Activated CD4-positive, alpha-beta T cell treated with anti-CD3 and anti-CD28 coated beads for 24 hours (primary cell): ENCODE measurements at places on chromosomes 11 and 22.

DNA sequence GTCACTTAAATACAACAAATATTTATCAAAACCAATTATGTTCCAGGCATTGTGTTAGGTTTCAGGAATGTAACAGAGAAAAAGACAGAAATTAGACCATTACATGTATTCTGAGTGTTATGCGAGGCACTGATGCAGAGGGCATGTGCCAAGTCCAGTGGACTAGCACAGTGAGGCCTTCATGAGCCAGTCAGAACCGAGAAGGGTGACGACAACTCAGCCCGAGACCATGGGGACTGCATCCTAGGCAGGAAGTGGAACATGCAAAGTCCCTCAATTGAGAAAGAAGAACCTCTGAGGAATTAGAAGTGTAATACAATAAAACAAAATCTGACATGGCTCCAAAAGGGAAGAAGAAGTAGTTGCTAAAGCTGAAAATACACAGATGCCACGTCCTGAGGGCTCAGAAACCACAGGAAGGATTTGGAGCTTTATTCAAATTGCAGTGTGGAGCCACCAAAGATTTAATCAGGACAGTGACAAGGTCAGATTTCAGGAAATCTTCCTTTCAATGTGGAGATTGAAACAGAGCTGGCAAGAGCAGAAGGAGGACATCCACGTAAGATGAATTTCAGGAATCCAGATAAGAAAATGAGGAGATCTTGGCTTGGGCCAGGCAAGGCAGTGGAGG lies 529.6 kb downstream of the NTM start:
- DNase-seq: no peak

GRCh38 chr11:62925308-62925707 lies 4.1 kb upstream of the CHRM1 start:
- DNase-seq: no peak

DNA sequence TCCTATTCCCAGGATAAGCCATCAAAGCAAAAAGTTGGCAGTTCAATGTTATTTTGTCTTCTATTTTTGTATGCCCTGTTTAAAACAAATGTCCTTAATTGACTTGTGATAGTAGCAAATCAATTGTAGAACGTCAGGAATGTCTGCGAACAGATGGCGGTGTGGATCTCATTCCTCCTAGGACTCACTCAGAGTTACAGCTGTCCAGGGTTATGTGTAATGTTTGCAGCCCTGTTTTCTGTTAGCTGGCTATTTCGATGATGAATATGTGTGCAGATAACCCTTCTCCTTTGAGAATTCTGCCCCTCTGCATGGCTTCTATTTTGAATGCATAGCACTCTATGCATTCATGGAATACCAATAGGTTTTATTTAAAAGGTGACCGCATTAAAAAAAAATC lies 1248.0 kb upstream of the CNTN5 start:
- DNase-seq: no peak

- DNase-seq: no peak
Measured at GRCh38 chr11:23078289-23078971, 218.2 kb upstream of the CCDC179 start.

DNA sequence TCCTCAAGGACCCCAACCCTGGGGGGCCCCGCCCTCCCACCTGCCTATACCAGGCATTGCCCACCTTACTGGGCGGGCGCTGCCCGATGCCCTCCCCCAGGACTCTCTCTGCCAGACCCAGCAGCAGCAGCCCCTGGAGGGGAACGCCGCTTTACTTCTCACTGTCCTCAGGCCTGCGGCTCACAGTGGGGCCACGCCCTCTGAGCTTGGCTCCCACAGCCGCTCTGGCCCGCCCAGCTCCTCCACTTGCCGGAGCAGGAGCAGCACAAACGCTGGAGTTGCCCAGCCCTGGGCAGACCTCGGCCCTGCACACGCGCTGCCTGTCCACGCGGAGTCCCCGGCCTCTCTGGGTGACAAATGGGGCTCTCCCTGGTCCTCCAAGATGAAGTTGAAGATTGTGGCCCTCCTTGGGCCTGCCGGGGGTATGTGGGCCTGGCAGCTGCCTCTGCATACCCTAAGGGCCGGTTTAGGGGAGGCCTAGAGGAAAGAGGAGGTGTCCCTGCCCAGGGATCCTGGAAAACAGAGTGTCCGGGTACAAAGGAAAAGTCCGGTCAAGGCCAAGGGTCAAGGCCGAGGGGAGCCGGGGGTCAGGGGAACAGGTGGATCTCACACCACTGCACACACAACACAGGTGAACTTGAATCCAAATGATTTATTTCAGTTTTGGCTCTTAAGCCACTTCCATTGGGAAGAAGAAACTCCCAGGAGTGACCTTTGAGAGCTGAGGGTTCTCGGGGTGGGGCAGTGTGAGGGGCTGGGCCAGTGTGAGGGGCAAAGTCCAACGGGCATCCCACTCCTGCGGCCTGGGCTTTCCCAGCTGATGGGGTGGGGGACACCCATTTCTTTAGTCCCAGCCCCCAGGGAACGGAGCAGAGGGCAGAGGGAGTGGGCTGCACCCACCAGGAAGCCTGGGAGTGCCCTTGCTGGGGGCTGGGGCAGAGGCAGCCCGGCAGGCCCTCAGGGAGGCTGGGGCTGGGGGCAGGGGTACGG lies 674 bp upstream of the BAIAP2L2 start:
- no peak for DNase-seq

GRCh38 chr11:71488681-71489270 lies 35.8 kb downstream of the NADSYN1 start:
- no peak for DNase-seq

DNA sequence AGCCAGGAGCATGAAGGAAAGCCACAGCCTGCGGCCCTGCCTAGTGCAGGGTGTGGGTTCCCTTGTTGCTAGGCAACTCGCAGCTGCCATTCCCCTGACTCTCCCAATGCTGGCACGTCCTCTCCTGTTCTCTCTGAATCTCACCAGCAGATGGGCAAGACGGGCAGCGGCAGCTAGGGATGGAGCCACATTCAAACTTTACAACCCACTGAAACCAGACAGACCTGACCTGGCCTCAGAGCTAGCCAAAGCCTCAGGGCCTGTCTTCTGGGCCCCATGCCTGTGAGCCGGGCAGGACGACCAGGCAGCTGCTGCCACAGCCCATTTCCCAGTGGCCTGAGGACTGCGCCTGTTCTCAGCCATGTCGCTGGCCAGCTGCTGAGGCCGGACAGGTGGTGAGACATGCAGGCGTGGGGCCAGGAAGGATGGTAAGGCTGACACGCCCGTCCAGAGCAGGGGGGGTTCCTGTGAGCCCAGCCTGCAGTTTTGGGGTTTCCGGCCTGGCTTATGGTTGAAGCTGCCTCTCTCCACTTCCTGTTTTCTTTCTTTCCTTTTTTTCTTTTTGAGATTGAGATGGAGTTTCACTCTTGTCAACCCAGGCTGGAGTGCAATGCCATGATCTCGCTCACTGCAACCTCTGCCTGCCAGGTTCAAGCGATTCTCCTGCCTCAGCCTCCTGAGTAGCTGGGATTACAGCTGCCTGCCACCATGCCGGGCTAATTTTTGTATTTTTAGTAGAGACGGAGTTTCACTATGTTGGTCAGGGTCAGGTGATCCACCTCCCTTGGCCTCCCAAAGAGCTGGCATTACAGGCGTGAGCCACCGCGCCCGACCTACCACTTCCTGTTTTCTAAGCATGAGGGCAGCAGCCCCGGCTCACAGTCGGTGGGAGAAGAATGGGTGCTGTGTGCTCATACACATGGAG lies 4.1 kb downstream of the SUN2 start:
- DNase-seq: peak; percentile 44

DNA sequence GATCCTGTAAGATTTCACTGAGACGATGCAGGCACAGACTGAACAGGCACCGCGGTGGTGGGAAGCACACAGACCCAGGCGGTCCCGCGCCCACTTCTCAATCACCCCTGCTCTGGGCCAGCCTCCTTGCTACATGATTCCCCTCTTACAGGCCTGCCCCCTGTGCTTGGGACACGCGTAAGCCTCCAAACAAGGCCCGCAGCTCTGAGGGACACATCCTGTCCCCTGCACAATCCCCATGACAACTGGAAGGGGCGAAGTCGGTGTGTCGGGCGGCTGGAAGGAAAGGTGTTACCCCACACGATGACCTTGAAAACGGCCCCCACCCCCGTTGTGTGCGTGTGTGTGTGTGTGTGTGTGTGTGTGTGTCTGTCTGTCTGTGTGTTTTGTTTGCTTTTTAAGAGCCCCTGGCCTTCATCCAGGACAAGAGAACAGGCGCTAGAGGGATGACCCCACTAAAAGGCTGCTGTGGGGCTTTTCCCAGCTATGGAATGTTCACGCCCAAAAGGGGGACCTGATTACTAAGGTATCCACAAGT lies 13.1 kb downstream of the CELSR1 start:
- DNase-seq: no peak

- no peak for DNase-seq
Measured at GRCh38 chr11:16791191-16791961, 52.9 kb downstream of the C11orf58 start.

GRCh38 chr11:10572533-10572932 lies 4.1 kb upstream of the LYVE1 start:
- no peak for DNase-seq

GRCh38 chr11:86062719-86063118 lies 6.2 kb downstream of the PICALM start:
- DNase-seq: no peak

- DNase-seq: no peak
Measured at GRCh38 chr11:9214765-9215164, 50.4 kb downstream of the DENND5A start.

DNA sequence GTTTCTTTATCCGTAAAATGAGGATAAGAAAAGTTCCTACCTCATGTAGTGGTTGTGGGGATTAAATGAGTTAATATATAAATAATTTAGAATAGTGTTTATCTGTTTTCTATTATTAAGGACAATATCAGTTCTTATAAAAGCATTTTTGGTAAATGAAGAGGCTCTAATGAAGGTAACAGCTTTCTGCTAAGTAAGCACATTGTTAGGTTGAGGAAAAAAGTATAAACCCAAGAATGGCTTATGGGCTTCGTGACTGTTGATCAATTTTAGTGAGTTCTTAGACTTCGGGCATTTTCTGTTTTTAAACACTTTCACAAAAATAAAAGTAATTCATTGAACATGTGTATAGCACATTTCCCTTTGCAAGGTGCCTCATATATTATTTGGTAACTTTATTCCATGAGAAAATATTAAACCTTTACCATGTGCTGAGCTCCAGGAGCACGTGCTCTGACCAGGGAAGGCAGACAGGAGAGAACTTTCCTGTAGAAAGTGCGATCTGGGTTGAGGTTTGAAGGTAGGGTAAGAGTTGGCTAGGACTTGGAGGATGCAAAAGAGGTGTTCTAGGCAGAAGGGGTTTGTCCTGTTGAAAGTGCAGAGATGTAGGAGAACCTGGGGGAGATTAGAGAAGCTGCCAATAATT lies 11.3 kb upstream of the OR9Q2 start:
- DNase-seq: no peak

GRCh38 chr11:117187799-117188481 lies 9.4 kb downstream of the SIDT2 start:
- DNase-seq: no peak

DNA sequence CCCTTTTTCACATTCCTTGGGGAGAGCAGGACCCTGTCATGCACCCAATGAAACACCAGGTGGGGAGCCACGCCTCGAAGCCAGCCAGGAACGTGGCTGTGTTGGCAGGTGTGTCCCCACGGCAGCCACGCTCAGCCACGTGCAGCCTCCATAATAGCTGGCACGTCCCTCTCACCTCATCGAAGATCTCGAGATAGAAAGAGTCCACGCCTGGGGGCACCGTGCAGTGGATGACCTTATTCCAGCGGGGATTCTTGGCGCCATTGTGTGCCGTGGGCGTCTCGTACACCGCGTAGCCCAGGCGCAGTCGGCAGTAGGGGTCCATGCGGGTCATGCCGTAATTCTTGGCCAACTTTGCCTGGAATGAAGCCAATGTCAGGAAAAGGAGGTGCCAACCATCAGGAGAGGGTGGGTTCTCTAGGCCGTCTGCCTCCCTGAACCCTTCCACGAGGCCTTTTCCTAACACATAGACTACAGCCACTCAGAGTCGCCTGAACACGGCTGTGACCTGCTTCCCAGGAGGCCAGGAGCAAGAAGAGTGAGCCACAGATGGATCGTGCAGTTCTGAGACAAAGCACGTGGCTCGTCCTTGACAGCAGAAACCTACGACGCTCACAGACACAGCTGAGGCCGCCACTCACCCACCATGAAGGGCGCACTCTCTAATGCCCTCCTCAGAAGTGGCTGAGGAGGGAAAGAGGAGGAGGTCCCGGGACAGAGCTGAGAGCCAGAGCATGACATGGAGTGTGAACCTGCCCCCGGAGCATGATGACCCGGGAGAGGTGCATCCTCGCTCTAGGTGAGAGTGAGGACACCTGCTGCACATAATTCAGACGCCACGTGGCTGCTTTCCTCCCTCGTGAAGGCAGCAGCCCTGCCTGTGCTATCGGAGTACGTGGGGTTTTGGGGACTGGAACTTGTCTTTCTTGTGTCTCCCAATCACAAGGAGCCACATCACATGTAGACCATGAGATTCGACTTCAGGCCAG lies 19.1 kb downstream of the TOLLIP start:
- DNase-seq: no peak

GRCh38 chr11:102802341-102802740 lies 4.4 kb upstream of the MMP1 start:
- no peak for DNase-seq

DNA sequence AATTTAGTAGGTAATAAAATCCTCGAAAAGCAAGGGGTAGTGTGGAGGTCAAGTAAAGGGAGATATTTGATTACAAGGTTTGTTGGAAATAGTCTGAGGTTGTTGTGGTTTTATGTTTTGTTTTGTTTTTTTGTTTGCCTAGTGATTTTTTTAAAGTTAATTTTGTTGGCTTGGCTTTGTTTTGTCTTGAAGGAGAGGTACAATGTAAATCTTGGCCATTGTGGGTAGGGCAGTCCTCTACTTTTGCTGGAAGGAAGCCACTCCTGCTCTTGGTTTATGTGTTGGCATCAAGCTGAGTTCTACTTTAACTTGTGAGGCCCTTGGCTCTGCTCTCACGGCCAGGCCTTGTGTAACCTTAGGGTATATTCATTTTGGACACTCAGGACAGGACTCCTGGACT lies 3.2 kb downstream of the AMOTL1 start:
- no peak for DNase-seq

- no peak for DNase-seq
Measured at GRCh38 chr11:123473941-123474677, 44.0 kb downstream of the GRAMD1B start.

DNA sequence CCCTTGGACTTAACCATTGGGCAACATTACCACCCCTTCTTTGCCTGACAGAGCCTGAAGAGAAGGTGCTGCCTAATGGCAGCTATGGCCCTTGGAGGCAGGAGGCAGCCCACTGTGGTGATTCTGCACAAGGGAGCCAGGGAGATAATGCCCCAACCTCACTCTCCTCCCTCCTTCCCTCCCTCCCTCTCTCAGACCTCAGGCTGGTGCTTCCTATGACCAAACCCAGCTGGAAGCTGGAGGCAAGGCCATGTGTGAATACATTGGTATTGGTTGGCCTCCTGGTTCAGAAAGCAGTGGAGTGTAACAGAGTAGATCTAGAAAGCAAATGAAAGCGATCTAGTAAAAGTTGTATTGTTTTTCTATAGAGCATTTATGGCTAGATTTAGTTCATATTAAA lies 233.1 kb downstream of the CSNK2A3 start:
- DNase-seq: no peak
